ENCODE measurements at places on chromosomes 1 and 21. TPM values are rescaled to one million over a fixed set of nuclear protein-coding genes. Genes with fewer than 3 reads are reported as not detected.

DNA sequence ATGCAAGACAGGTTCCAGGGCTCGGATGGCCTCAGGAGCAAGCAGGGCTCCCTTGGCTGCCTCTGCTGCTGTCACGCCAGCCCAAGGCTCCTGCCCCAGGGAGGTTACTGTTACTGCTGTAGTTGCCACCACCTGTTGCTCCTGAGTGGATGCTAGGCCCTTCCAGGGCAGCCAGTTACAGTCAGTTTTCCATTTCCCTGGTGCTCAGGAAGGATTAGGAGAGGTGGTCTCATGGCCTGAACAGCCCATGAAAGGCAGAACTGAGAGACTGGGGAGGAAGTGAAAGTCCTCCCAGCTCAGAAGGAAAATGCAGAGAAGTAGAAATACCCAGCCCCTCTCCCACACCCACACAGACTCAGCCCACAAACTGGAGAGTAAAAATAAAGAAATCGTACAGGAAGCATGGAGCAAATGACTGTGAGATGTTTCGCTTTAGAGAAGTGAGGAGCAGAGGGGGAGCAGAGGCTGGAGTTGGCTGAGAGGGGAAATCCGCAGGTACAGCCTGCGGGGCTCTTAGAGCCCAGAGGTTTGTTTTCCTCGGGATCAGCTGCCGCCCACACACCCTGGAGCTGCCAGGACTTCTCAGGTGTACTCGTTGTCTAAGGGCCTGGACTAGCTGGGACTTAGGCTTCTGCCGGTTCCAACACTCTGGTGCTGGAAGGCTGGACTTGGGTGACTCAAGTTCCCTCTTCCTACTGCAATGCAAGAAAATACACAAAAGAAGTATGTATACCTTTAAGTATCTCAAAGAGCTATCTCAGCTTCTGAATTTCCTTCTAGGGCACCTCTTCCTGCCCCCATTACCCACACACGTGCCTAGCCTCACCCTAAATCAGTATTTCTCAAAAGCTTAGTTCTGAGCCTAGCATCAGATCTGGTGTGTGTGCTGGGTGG lies 2.3 kb downstream of the IL6R start:
- H3K27ac ChIP-seq: peak overlapping the region; percentile 99
- H3K4me3 ChIP-seq: peak overlapping the region; percentile 82
- no peak for DNase-seq
- H3K4me1 ChIP-seq: peaks cover 62% of the 10 kb centered on the region
- no peaks in the 10 kb centered on the region for H3K27me3 ChIP-seq
- no peaks in the 10 kb centered on the region for H3K36me3 ChIP-seq

DNA sequence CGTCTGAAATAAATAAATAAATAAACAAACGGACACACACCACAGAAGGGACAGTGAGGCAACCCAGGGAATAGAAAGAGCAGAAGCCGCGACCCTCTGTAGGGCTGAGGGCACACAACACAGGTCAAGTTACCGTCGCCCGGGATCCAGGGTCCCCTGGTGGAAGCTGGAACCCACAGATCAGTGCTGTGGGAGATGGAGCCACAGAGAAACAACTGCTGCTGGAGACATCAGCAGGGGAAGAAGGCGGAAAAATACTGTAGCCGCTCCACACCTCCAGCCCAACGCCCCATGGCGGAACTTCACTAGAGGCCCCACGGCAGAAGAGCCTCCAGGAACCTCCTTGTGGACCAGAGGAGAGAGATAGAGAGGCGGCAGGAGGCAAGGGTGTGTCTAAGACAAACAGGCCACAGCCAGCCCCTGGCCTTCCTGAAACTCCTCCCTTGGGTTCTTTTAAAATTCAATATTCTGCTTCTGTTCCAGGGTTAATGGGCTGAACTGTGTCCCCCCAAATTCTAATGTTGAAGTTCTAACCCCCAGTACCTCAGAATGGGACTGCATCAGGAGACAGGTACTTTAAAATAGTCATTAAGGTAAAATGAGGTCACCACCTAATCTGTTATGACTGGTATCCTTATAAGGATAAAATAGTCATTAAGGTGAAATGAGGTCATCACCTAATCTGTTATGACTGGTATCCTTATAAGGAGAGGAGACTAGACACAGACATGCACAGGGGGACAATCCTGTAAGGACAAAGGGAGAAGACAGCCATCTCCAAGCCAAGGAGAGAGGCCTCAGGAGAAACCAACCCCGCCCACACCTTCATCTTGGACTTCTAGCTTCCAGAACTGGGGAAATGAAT lies 7.7 kb upstream of the HLCS start:
- H3K36me3 ChIP-seq: no peaks in the 10 kb centered on the region
- no peaks in the 10 kb centered on the region for H3K27me3 ChIP-seq
- H3K4me1 ChIP-seq: no peaks in the 10 kb centered on the region
- no peak overlapping the region for H3K27ac ChIP-seq
- DNase-seq: no peak
- H3K4me3 ChIP-seq: no peak overlapping the region

Gene RNU1-1
- not detected for total RNA-seq

DNA sequence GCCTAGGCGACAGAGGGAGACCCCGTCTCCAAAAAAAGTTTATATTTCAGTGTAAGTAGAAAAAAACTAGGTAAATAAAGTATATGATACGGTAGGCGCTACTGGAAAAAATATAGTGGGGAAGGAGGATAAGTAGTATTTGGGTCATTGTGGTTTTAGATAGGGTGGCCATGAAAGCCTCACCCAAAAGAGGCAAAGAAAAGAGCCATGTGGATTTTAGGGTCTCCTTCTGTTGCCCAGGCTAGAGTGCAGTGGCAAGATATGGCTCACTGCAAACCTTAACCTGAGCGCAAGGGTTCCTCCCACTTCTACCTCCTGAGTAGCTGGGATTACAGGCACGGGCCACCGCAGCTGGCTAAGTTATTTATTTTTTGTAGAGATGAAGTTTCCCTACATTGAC lies 17.1 kb downstream of the LEPR start:
- no peaks in the 10 kb centered on the region for H3K27me3 ChIP-seq
- no peaks in the 10 kb centered on the region for H3K4me1 ChIP-seq
- H3K36me3 ChIP-seq: no peaks in the 10 kb centered on the region

GRCh38 chr1:157639800-157640199 lies 41.9 kb upstream of the FCRL4 start:
- no peaks in the 10 kb centered on the region for H3K36me3 ChIP-seq
- H3K27me3 ChIP-seq: peaks cover 2% of the 10 kb centered on the region
- no peak for DNase-seq
- no peaks in the 10 kb centered on the region for H3K4me1 ChIP-seq
- no peak overlapping the region for H3K27ac ChIP-seq
- H3K4me3 ChIP-seq: no peak overlapping the region

Gene SMCP
- total RNA-seq: not detected

Gene CHAF1B
- total RNA-seq: 0.82 TPM

Gene GJA9
- total RNA-seq: not detected

- DNase-seq: peak; percentile 69
- no peaks in the 10 kb centered on the region for H3K27me3 ChIP-seq
- H3K27ac ChIP-seq: peak overlapping the region; percentile 91
- no peaks in the 10 kb centered on the region for H3K36me3 ChIP-seq
- H3K4me1 ChIP-seq: peaks cover 64% of the 10 kb centered on the region
Observed at GRCh38 chr1:32761253-32761877, 55.8 kb downstream of the YARS1 start.

Gene HRNR
- not detected for total RNA-seq

- H3K27me3 ChIP-seq: no peaks in the 10 kb centered on the region
- H3K4me1 ChIP-seq: no peaks in the 10 kb centered on the region
- H3K36me3 ChIP-seq: no peaks in the 10 kb centered on the region
- DNase-seq: no peak
- H3K27ac ChIP-seq: no peak overlapping the region
- H3K4me3 ChIP-seq: no peak overlapping the region
Observed at GRCh38 chr1:185170291-185170848, 13.4 kb downstream of the SWT1 start.
